ENCODE measurements at places on chromosomes 2 and 18. TPM values are rescaled to one million over a fixed set of nuclear protein-coding genes. Genes with fewer than 3 reads are reported as not detected.

Gene BCL11A
- total RNA-seq: 11.6 TPM

Gene IL37
- total RNA-seq: not detected

DNA sequence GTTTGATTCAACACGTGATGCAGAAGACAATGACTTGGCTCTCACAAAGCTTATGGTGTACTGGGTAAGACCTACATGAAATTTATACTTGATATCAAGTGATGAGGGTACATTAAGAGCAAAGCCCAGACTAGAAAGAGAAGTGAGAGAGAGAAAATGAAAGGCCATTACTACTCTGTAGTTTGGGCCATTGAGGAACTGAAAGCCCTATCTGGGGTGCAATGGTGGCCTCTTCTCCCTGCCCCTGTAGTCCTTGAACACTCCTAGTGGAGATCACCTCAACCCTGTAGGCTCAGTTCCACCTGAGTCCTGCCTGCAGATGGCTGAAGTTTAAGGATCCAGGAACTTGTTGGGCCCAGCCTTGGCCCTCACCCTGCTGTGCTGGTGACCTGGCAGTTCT is 569.8 kb upstream of the MEX3C start:
- no peaks in the 10 kb centered on the region for H3K36me3 ChIP-seq
- H3K4me1 ChIP-seq: no peaks in the 10 kb centered on the region

- no peak overlapping the region for H3K4me3 ChIP-seq
- no peaks in the 10 kb centered on the region for H3K36me3 ChIP-seq
- peaks cover 18% of the 10 kb centered on the region for H3K27me3 ChIP-seq
- H3K27ac ChIP-seq: no peak overlapping the region
- H3K4me1 ChIP-seq: no peaks in the 10 kb centered on the region
These were observed 517.0 kb upstream of the KLHL29 start for GRCh38 chr2:22867973-22868372.

DNA sequence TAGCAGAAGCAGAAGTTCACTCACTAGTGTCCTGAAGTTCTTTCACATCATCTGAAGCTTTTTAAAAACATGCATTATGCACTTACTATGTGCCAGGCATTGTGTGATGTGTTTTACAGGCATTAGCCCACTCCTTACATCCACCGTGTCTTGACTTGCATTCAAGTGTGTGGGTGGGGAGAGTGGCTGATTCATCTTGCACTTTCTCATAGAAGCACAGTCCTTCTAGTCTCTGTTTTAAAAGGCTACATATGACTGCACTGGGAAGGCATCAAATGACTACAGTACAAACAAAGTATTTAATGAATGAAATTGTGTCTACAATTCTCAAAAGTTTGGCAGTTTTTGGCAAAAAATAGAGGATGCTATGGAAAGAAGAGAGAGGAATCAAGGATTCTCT is 21.6 kb upstream of the DSC3 start:
- H3K27me3 ChIP-seq: no peaks in the 10 kb centered on the region
- no peak for DNase-seq
- no peaks in the 10 kb centered on the region for H3K4me1 ChIP-seq
- H3K36me3 ChIP-seq: no peaks in the 10 kb centered on the region

Gene PKDCC
- total RNA-seq: not detected

DNA sequence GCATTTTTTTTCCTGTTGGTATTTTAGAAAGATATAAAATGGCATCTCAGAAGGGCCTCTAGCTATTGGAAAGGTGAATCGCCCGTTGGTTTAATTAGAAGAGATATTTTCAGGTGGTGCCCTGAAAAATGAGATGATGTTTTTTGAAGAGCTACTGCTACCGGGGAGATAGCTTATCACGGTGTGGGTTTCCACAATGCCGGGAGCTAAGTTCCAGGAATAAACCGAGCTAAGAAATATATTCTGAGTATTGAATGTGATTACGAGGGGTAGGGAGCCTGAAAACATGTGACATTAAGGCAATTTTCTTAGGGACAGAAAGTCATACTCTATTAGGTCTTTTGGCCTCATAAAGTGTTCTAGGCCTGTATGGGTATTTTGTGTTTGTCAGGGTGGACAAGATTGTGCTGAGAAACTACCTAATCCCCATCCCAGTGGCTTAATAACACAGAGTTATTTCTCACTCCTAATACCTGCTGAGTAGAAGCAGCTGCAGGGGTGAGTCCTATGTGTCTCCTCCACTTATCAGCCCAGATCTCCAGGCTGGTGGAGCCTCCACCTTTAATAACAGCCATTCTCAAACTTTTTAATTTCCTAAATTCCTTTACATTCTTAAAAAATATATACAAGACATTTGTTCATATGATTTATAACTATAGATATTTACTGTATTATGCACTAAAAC is 150.2 kb downstream of the LRRTM1 start:
- no peak for DNase-seq
- no peak overlapping the region for H3K4me3 ChIP-seq
- H3K27me3 ChIP-seq: no peaks in the 10 kb centered on the region
- no peaks in the 10 kb centered on the region for H3K36me3 ChIP-seq

GRCh38 chr2:19682493-19682892 is 219.3 kb downstream of the TTC32 start:
- no peak overlapping the region for H3K4me3 ChIP-seq
- H3K27ac ChIP-seq: no peak overlapping the region
- H3K36me3 ChIP-seq: no peaks in the 10 kb centered on the region
- H3K4me1 ChIP-seq: no peaks in the 10 kb centered on the region
- DNase-seq: no peak
- no peaks in the 10 kb centered on the region for H3K27me3 ChIP-seq

Gene ACVR1C
- 4.7 TPM for total RNA-seq

Gene FAHD2B
- total RNA-seq: 17.9 TPM

All from naive thymus-derived CD8-positive, alpha-beta T cell (primary cell).